ENCODE measurements at places on chromosomes 7 and 10.

- DNase-seq: no peak
Measured at GRCh38 chr10:29343607-29344038, 54.8 kb downstream of the LYZL1 start.

DNA sequence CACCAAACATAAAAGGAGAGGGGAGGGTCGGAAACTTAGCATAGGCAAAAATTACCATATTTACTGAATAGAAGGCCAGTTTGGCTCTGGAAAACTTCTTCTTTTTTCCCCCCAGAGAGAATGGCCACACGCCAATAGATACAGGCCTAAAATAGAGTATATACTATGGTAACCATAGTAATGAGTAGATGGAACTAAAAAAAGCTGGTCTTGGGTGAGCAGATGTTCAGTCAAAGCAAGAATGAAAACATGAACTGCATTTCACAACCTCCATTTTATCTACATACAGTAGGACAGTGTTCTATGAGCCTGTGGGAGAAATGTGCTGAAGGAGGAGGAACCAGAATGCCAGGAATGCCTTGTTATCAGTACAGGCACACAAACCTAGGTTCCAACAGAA is 141.7 kb upstream of the SEMA3A start:
- no peak for DNase-seq

GRCh38 chr10:78859266-78859665 is 209.5 kb upstream of the ZMIZ1 start:
- DNase-seq: no peak

DNA sequence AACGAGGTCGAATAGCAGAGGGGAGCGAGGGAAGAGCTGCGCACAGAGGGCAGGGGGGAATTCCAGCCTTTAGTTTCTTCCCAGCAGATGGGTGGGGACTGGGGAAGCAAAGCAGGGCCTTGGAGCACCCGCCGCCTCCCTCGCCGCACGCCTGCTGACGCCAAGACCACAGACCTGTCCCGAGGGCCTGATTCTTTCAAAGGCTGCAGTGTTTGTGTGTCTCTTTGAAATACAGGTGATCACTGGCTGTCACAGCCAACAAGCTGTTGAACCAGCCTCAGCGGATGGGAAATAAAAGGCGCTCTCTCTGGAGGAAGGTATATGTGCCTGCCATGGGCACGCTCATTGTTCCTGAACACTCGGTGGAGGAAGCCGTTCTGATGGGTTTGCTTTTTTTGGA is 119.3 kb downstream of the FAM53B start:
- no peak for DNase-seq

GRCh38 chr7:154450451-154450850 is 398.3 kb downstream of the DPP6 start:
- no peak for DNase-seq

GRCh38 chr10:124256151-124256550 is 162.6 kb downstream of the OAT start:
- no peak for DNase-seq

GRCh38 chr7:41451826-41452225 is 251.1 kb downstream of the INHBA start:
- DNase-seq: no peak

- DNase-seq: no peak
Measured at GRCh38 chr7:159328096-159328495, 183.4 kb upstream of the VIPR2 start.

DNA sequence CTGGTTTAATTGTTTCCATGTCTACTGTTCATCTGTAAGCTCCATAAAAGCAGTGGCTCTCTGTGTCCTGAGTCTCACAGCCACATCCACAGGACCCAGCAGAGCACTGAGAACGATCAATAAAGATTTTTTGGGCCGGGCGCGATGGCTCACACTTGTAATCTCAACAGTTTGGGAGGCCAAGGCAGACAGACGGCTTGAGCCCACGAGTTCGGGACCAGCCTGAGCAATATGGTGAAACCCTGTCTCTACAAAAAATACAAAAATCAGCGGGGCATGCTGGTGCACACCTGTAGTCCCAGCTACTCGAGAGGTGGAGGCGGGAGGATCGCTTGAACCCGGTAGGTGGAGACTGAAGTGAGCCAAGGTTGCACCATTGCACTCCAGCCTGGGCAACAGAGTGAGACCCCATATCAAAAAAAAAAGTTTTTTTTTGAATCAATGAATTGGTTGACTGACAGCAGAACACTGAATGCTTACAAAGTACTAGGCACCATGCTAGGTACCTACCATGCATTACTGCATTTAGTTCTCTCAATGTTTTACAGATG is 4.5 kb downstream of the SLC37A3 start:
- no peak for DNase-seq

GRCh38 chr7:105256761-105257231 is 131.9 kb downstream of the SRPK2 start:
- DNase-seq: no peak

DNA sequence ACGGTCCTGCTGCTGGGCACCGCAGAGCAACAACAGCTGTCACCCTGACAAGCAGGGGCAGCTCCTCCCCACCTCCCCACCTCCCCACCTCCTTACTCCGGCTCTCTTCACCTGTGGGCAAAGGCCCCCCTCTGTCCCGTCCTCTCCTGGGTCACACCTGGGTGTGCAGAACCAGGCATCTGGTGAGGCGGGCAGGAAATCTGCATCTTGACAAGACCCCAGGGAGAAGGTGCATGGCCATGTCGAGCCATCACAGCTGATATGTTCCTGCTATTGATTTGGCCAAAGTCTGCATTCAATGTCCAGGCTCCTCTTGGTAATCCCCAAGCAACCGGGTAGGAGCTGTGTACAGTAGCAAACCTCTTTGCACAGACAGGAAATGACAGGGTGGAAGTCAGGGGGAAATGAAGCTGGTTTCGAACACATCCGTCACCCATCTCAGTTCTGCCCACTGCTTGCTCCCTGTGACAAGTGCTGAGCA is 554.2 kb downstream of the DNAJB6 start:
- no peak for DNase-seq

DNA sequence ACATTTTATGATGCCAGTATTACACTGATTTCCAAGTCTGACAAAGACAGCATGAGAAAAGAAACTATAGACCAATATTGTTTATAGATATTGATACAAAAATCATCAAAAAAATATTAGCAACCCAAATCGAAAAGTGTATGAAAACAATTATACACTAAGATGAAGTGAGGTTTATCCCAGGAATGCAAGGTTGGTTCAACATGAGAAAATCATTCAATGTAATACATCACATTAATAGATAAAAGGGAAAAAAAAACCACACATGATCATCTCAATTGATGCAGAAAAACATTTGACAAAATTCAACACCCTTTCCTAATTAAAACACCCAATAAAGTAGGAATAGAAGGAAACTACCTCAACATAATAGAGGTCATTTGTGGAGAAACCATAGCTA is 153.9 kb downstream of the DNAJC1 start:
- no peak for DNase-seq

DNA sequence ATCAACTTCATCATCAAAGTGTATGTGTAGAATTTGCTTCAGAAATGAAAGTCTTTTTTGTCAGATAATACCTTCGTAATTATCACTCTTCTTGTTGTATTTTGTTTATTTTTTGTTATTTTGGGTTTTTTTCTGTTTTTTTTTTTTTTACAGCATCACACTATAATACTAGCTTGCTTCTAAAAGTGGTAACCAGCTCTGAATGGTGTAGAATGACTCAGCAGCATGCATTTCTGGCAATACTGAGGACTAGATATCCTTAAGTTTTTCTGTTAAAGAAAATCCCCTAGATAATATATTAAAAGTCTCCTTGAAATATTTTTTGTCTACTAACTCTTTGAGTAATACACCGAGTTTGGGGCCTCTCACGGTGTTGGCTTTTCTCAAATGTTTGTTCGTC is 109.1 kb downstream of the LMBR1 start:
- DNase-seq: no peak

DNA sequence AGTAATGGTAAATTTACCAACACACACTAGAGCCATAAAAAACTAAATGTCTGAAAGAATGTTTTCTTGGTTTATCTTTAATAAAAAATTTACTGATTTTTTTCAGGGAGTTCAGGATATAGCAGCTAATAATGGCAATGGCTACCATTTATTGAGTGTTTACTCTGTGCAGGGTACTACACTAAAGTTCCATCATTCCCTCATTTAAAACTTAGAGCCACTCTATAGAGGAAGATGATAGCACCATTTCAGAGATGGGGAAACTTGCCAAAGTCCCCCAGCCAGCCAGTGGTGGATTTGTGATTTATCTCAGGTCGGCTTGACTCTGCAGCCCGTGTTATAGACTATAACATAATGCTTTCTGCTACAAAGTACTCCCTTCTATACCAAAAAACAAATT is 86.6 kb downstream of the LSMEM1 start:
- DNase-seq: no peak

- DNase-seq: no peak
Measured at GRCh38 chr10:15208221-15208620, 39.7 kb upstream of the NMT2 start.

DNA sequence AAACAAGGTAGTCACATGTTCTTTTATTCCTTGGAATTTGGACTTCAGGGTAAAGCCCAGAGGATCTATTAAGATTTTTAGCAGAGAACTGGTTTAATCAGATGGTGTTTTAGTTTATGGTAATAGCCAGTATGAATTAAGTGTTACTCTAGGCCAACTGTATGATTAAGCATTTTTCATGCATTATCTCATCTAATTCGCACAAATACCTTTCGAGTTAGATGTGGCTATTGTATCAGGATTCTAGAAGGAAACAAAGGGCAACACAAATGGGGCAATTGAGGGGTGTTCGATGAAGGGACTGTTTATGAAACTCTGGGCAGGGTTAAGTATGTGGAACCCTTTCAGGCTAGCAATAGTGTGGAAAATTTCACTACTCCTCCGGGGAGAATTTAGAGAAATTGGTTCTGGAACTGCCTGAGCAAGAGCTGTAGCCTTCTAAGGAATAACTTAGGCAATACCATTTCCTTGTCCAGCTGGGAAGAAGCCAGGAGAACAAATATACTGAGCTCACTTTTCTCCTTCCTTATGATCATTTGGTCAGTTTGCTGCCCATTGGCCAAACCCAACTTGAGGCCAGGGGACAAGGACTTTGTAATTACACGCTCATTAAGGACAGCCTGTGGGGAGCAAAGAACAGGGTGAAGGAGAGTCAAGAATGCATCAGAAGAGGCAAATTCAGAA is 319.0 kb upstream of the FZD1 start:
- DNase-seq: no peak

- no peak for DNase-seq
Measured at GRCh38 chr10:126806498-126806897, 98.7 kb upstream of the DOCK1 start.

DNA sequence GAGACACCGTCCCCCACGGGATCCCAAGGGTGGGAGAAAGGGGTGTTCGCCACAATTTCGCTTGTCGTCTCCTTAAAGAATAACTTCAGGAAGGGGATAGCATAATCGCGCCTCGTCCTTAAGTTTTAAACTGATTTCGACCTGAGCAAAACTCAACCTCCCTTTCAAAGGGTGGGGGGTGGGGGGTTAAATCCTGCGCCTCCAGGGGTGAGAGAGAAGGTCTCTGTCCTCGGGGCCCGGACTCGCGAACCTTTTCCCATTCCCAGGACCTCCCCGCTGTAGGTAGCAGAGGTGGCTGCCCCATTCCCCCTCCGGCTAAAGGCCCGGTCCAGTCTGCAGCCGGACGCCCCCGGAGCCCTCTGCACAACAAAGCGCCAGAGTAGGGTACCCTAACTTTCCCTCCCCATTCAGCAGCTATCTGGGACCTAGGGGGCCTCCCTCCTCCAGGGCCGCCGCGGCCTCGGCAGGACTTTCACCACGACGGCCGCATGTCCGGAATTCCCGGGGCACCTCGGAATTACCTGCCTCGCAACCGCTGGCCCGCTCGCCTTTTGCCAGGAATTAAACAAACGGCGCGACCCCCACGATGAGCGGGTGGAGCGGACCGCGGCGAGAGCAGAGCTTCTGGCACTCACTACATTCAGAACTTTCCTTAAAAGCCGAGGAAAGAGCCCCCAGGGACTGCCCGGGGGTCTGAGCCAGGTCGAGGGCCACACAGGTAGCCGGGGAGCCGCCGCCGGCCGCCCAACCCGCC is 1.7 kb downstream of the CDK6 start:
- DNase-seq: peak; percentile 37

DNA sequence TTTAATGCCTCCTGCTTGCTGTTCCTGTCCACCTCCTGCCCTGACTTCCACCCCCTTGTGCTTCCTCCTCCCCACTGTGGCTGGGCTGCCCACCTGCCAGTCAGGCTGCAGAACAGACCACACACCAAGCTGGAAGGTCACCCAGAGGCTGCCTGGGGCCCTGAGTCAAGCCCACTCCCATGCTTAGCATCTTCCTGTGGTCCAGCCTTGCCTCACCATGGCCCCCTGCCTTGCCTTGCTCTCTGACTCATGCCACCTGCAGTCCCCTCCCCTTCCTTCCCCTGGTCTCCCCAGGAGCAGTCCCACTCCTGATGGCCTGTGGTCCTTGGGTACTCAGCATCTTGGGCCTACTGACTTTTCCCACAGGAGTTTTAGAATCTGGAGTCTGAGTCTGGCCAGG is 2.3 kb downstream of the CLEC2L start:
- DNase-seq: no peak

- no peak for DNase-seq
Measured at GRCh38 chr7:133819695-133820094, 307.4 kb upstream of the LRGUK start.

DNA sequence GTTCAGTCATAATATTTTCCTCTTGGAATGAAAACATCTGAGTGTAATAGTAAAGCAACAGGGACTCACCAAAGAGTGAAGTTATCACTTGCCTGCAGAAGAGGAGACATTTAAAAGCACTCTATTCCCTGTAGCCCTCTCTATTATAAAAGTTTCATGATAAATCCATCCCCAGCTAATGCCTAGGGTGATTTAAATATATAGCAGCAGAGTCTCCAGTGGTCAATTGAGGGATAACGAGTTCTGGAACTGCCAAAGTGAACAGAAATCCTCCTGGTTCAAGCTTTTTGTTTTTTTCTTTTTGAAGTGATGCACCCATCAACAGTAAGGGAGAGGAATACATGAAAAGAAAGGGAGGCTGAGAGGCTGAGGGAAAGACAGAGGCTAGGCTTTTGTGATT is 87.3 kb downstream of the EVX1 start:
- DNase-seq: no peak

DNA sequence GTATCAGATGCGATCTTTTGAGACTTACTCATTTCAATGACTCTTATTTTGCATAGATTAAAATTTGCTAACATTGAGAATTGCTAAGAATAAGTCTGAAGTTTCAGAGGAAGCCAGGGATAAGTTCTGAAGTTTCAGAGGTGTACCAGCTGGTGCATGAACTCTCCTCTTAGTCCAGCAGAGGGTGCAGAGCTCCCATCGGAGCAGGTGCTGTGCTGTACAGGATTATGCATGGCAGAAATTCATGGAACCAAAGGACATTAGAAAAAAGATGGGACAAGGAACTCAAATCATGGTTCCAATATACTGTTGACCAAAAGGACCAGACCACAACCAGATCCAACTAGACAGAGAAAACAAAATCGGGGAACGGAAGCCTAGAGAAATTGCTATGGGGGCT is 41.9 kb downstream of the MGAM2 start:
- DNase-seq: no peak

- DNase-seq: no peak
Measured at GRCh38 chr7:148898845-148899484, 14.9 kb upstream of the EZH2 start.

Measured in GM06990 (cell line).